Stimulated activated CD4-positive, alpha-beta T cell treated with anti-CD3 and anti-CD28 coated beads, TNF-alpha, amount 100 ng/mL, for 1 hour (primary cell): ENCODE measurements at places on chromosomes 11 and 22.

- no peak for DNase-seq
Observed at GRCh38 chr11:113831314-113831713, 44.1 kb downstream of the USP28 start.

DNA sequence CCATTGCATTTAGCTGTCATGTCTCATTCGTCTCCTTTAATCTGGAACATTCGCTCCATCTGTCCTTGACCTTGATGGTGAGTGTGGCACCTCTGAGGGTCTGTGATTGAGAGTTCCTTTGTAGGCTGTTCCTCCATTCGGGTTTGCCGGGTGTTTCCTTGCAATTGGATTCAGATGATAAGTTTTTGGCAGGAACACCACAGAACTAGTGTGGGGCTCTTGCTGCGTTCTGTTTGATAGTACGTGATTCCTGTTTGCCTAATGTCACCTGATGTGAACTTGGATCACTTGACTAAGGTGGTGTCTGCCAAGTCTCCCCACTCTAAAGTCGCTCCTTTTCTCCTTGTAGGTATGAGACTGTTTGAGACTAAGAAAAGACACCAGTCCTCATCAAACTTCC, 109.7 kb upstream of the TMEM45B start:
- no peak for DNase-seq

GRCh38 chr22:44424359-44424682, 73.7 kb downstream of the RTL6 start:
- no peak for DNase-seq

DNA sequence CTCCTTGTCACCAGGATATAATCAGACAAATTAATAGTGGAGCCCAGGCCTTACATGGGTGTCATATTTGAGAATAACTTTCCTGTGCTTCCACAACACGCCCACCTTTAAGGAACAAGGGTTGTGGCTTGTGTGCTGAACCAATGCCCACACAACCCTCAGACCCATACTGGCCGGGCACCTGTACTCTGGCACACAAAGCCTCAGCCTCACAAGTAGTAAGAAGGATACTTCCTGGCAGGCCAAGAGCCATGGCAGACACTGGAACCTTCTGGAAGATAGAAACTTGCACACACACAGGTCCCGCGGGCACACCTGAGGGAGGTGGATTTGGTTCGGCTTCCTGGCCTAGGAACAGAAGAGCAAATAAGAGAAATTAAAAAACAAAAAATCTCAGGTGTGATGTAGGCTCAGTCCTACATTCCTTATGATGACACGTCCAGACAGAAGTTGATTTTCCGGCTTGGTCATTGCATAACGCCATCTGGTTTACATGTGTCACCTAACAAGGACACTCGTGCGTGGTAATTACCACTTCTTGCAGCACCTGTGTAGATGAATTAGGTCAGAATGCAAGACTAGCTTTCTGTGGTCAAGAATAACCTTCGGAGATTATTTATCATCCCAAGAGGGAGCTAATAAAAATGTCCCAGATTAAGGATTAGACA, 5.8 kb upstream of the BRD1 start:
- DNase-seq, result no peak

GRCh38 chr11:1392111-1392510, 2.4 kb downstream of the BRSK2 start:
- DNase-seq, result no peak

DNA sequence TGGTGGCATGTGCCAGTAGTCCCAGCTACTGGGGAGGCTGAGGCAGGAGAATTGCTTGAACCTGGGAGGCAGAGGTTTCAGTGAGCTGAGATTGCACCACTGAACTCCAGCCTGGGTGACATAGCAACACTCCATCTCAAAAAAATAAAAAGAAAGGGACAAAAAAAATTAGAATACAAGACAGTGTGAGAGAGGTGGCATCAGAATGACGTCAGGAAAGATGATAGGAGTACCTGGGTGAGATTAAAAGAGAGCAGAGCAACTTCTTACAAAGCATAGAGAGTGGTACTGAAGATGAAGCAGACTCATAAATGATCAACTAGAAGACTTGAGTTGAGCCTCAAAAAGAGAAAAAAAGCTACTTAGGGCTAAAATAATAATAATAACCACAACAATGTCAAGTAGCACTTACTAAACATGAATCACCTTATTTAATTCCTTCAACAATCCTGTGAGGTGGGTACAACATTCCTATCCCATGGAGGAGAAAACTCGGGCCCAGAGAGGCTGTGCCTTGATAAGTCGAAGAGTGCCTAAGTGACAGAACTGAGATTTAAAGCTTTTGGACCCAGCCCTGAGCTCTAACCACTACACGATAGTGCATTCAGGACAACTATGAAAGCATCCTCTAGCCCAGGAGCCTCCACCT, 5.2 kb upstream of the SLN start:
- no peak for DNase-seq

- no peak for DNase-seq
Observed at GRCh38 chr11:133399294-133399693, 133.0 kb downstream of the OPCML start.

GRCh38 chr11:84264066-84264465, 977.9 kb upstream of the CCDC90B start:
- no peak for DNase-seq

GRCh38 chr11:18768472-18768901, 23.1 kb downstream of the PTPN5 start:
- no peak for DNase-seq

GRCh38 chr11:43952401-43953342, 10.2 kb downstream of the C11orf96 start:
- no peak for DNase-seq

- DNase-seq, result no peak
Observed at GRCh38 chr11:57560146-57560545, 7.3 kb downstream of the UBE2L6 start.

DNA sequence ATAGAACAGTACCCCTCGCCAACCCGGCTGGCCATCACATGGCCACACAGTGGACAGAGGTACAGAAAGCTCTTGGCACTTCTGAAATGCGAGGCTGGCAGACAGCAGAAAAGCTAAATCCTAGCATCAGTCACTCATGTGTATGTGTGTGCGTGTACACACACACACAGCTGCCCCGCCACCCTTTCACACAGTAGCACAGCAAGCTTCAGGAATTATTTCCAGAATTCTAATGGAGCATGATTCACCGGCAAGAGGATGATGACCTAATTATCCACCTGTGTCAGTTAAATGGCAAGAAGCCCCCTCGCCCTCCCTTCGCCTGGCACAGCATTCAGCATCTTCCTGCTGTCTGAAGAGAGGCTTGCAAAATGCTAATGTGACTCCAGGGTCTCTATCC, 336.0 kb downstream of the SHANK2 start:
- DNase-seq, result no peak

- no peak for DNase-seq
Observed at GRCh38 chr11:113789675-113790320, 10.2 kb downstream of the CLDN25 start.

GRCh38 chr22:41177622-41178424, 27.3 kb upstream of the L3MBTL2 start:
- no peak for DNase-seq

DNA sequence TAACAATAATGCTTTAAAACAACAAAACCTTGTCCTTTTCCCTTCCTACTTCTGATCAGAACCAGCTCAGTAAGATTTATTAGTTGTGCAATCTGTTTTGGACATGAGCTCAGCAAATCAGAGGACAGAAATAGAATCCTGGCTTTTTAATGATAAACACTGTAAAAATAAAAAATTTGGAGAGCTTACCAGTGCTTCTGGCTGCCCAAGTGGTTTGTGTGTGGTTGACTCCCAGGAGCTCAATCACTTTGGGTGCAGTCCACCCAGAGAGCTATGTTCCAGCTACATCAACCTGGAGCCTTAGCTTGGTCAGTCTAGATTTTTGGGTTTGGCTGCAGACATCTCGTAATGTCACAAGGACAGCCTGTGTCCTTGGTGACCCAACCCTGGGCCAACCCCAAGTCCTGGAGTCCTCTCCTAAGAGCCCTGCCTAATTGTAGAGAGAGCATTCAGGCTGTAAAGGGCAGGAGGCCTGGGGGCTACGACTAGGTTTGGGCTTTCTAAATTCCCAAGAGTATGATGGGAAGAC, 28.5 kb downstream of the CD44 start:
- no peak for DNase-seq

DNA sequence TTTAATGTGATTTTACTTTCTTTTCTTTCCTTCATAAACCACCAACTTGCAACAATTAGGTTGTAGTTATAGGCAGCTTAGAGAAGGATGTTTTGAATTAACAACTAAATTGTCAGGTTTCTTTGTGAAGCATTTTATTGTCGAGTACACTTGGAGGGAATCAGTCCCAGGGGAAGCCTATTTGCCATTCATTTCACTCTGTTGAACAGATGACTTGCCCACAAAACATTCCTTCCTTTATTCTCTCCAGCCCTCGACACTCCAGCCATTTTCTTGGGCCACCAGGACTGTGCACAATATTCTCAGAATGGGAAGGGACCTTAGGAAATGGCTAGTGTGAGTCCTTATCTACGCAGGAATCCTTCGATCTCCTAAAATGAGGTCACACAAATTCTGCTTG, 620.6 kb downstream of the SOX6 start:
- DNase-seq, result no peak

DNA sequence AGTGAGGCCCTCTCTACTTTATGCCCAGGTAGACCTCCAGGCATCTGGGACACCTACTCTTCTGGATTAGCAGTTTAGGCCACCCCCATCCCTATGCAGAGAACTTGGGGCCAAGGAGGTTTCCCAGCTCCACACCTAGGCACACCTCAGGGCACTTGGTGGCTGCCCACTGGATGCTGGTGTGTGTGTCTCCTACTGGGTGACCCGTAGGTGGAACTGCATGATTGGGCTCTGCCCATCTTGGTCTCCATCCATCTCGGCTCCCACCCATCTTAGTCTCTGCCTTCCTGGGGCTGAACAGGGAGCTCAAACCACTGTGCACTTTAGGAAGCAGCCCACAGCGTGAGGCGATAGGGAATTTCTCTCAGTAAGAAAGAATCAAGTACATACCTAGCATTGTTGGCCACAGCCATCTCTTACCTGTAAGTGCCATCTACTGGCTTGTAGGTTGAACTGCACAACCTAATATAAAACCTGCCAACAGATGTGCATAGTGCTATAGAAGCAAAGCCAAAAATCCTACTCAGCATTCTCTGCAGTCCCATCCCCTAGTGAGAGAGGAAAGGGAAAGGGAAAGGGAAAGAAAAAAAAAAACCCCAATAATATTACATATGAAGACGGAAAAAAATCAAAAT, 61.6 kb upstream of the PTPN5 start:
- no peak for DNase-seq

DNA sequence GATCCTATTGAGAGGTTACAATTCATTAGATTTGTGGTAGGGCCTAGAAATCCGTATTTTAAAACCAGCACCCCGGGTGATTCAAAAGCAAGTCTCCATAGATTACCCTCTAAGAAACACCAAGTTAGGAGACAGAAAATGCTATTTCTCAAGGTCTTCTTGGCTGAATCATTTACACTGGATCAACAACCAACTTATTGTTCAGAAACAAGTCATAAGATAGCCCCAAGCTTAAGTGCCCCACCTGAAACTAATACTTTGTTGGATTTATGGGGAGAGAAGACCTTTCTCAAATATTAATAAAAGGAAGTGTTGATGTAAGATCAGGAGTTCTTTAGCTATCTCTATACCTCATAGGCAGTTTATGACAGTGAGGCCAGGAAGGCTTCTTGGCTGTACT, 345.2 kb downstream of the LARGE1 start:
- no peak for DNase-seq

- no peak for DNase-seq
Observed at GRCh38 chr11:15893080-15893492, 463.3 kb downstream of the SOX6 start.

- DNase-seq, result no peak
Observed at GRCh38 chr11:44120169-44120568, 24.7 kb downstream of the EXT2 start.

GRCh38 chr22:29142116-29142515, 63.6 kb upstream of the EMID1 start:
- DNase-seq, result no peak

- no peak for DNase-seq
Observed at GRCh38 chr11:100777736-100778135, 90.6 kb downstream of the ARHGAP42 start.

DNA sequence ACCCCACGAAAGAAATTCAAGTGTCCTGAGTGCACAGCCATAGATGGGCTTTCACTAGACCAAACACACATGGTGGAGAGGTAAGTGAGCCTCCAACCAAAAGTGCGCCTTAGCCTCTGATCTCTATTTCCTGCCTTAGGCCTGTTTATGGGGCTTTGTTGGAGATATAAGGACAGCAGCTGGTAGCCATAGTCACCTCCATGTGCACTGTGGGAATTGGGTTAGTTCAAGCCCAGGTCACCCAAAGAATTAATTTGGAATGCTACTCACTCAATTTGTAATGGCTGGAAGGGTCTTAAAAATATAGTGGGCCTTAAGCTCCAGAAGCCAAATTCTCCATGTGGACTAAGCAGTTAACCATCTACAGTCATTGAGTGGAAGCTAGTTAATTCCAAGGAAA, 73.6 kb downstream of the ALX4 start:
- DNase-seq, result no peak

DNA sequence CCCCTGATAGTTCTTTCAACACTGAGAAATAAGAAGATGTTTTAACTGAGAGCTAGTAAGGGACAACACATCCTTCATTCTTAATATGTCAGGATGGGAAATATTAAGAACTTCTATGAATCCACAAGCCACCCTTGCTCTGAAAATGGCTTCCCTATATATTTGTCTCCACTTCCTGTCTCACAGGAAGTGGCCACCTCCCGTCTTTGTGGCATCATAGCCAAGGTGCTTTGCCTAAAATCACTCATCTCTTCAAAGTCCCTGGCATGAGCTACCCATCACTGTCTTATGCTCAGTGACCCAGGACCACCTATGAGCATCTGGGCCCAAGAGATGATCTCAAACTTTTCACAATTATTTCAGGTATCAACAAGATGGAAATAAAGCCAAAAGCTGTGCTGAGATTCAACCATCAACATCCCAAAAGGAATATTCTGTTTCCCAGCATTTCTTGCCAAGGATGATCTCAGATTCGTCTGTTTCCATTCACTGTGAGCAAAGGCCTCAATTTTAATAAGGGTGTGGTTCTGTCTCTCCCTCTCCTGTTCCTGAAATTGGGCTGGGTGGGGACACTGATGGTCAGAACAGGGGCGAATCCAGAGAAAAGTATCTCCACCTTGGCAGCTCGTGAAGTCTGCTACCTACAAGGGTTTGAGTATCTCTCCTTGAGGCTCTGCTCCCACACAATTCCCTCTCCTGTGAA, 493.9 kb downstream of the MN1 start:
- DNase-seq, result no peak

GRCh38 chr11:130617001-130617400, 168.6 kb downstream of the ADAMTS15 start:
- DNase-seq, result no peak

GRCh38 chr11:35372565-35373283, 46.6 kb downstream of the SLC1A2 start:
- DNase-seq, result no peak

DNA sequence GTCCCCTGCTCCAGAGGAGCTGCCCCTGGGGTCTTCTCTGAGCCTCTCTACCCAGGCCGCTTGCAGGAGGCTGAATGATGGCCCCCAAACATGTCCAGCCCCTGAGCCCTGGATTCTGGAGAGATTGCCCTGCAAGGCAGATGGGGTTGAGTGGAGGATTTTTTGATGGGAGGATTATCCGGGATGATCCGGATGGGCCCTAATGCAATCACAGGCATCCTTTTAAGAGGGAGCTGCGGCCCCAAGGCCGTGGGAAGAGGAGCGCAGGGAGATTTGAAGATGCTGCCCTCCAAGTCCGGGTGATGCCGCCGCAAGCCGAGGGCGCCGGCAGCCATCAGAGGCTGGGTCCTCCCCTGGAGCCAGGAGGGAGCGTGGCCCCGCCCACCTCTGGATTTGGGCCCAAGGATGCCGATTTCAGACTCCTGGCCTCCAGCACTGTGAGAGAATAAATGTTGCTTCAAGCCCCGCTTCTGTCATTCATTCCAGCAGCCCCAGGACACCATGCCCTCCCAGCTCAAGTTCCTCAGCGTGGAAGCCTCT, 66.0 kb downstream of the WNT7B start:
- DNase-seq, result no peak
